Activated CD4-positive, alpha-beta T cell treated with anti-CD3 and anti-CD28 coated beads, Interleukin-2, amount 10 ng/mL, durations not matched to agents 7 days and 5 days (primary cell): ENCODE measurements at places on chromosomes 13 and 19.

DNA sequence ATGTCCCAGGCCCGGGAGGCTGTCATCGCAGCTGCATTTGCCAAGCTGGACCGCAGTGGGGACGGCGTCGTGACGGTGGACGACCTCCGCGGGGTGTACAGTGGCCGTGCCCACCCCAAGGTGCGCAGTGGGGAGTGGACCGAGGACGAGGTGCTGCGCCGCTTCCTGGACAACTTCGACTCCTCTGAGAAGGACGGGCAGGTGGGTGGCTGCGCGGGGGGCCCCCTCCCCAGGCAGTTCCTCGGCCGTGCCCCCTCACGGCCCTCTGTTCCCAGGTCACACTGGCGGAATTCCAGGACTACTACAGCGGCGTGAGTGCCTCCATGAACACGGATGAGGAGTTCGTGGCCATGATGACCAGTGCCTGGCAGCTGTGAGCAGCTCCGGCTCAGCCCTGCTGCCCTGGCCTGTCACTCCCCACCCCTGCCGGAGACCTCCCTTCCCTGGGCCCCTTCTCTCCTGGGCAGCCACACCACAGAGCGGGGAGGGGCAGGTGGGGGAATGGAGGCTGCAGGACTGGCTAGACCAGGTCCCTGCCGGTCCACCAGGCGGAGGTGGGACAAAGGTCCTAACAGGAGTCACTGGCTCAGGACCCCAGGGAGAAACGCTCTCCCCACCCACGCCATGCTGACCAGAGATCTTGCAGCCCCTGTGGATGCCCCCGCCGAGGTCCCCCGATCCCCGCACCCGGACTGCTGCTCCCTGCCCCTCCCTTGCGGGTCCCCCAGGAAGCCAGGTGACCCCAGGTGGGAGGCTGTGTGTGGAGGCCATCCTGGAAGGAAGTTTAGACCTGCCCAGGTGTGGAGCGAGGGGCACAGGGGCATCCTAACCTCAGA is 1.1 kb downstream of the CAPS start:
- peaks cover 12% of the 10 kb centered on the region for H3K36me3 ChIP-seq
- H3K4me1 ChIP-seq: no peaks in the 10 kb centered on the region
- H3K27ac ChIP-seq: no peak overlapping the region
- no peak for DNase-seq

DNA sequence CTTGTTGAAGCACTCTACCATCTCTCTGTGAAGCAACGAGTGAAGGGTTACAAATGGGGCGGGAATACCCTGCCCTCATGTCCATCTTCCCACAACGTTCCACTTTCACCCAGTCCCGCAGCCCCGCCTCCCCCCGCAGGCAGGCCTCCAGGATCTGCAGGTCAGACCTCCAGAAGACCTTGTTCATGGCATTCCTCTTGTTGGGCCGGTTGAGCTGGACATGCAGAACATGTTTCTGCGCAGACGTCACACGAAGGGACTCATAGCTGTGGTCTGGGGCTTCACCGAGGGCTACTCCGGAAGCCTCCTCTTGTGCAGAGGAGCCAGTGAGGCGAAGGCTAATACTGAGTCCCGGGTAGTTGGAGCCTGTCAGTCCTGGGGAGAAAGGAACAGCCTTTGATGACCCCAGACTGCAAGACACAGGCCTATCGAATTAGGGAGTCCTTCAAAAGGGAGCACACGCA is 420 bp downstream of the ECH1 start:
- H3K27ac ChIP-seq: peak overlapping the region; percentile 90
- peak overlapping the region; percentile 89 for H3K4me3 ChIP-seq
- DNase-seq: peak; percentile 26
- H3K36me3 ChIP-seq: peaks cover 42% of the 10 kb centered on the region
- no peaks in the 10 kb centered on the region for H3K27me3 ChIP-seq
- H3K4me1 ChIP-seq: peaks cover 40% of the 10 kb centered on the region

DNA sequence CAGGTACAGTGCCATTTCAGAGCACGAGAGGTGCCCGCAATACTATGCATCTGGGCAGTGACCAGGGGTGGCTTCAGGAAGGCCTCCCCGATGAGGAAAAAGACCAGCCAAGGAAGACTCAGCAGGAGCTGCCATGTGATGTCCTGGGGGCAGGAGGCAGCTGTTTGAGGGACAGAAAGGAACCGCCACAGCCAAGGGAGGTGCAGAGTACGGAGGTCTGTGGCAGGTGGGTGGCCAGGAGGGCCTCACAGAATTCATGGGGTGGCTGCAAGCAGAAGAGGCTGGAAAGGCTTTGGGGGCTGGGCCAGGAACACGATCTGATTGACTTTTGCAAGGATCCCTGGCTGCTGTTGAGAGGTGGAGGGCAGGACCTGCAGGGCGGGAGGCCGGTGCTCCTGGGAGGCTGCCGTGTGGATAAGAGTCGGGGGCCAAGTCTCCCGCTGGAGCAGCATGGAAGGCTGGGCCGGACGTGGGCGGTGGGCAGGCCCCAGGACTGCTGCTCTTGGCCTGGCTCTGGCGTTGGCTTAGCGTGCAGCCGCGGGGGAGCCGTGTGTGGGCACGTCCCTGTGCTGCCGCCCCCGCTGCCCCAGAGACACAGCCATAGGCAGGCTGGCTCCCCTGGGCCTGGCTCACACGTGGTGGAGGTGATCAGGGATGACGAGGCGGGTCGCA is 29.1 kb downstream of the CEBPA start:
- H3K4me3 ChIP-seq: no peak overlapping the region
- no peak for DNase-seq
- H3K27ac ChIP-seq: no peak overlapping the region
- no peaks in the 10 kb centered on the region for H3K36me3 ChIP-seq
- H3K27me3 ChIP-seq: no peaks in the 10 kb centered on the region
- H3K4me1 ChIP-seq: peaks cover 5% of the 10 kb centered on the region

DNA sequence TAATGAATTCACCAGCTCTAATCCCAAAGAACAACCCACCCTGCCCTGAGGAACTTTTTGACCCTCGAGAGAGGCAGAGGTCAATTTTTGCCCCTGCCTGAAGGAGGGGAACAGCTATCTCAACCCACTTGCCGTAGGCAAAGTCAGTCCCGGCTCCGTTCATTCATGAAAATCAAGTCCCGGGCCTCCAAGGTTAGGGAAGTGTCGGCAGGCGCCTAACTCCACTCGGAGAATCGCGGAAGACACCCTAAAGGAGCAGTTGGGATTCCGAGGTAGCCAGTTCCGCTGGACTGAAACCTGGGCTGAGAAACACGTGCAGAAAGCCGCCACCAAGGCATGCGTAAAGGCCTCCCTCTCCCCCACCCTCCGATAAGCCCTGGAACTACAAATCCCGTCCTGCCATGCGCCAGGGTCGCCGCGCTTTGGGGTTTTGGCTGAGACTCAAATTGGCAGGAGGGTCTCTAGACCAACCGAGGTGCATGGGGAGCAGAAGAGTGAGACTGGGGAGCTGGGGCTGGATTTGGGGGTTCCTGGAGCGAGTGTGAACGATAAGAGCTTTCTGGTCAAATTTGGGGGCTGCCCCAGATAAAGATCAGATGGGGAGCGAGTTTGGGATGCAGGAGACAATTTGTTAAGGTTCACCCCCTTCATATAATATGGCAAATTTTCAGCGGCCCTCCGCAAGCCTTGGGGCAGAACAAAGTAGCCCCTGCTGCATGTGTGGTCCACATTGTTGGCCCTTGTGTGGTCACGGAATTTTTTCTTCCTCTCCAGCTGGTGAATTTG is at the start of gene TNPO2:
Gene TNPO2, minus strand, starts transcription at position 292 of the 786 bp plus-strand sequence. CDS start 2,955 bp downstream, outside the sequence.
- H3K4me1 ChIP-seq: peaks cover 32% of the 10 kb centered on the region
- H3K27me3 ChIP-seq: no peaks in the 10 kb centered on the region
- H3K36me3 ChIP-seq: peaks cover 27% of the 10 kb centered on the region
- H3K27ac ChIP-seq: peak within 1 kb of the TSS; percentile 93
- DNase-seq: peak; percentile 81
- peak within 1 kb of the TSS; percentile 86 for H3K4me3 ChIP-seq

- H3K4me3 ChIP-seq: no peak overlapping the region
- no peak for DNase-seq
- no peak overlapping the region for H3K27ac ChIP-seq
- H3K4me1 ChIP-seq: peaks cover 29% of the 10 kb centered on the region
- H3K36me3 ChIP-seq: peaks cover 67% of the 10 kb centered on the region
Measured at GRCh38 chr19:21143854-21144253, 2.0 kb downstream of the ZNF431 start.

DNA sequence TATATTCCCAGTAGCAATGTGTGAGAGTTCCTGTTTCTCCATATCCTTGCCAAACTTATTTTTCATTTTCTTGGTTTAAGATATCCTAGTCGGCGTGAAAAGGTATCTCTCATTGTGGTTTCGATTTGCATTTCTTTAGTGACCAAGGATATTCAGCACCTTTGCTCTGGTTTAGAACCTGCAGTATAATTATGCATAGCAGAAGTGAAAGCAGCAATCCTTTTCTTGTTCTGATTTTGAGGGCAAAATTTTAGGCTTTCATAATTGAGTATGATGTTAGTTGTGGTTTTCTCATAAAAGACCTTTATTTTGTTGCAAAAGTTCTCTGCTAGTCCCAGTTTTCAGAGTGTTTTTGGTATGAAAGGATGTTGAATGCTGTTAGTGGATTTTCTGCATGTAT is 491.0 kb downstream of the FGF9 start:
- no peak overlapping the region for H3K4me3 ChIP-seq
- H3K27me3 ChIP-seq: peaks cover 4% of the 10 kb centered on the region
- H3K4me1 ChIP-seq: peaks cover 16% of the 10 kb centered on the region
- no peak for DNase-seq

DNA sequence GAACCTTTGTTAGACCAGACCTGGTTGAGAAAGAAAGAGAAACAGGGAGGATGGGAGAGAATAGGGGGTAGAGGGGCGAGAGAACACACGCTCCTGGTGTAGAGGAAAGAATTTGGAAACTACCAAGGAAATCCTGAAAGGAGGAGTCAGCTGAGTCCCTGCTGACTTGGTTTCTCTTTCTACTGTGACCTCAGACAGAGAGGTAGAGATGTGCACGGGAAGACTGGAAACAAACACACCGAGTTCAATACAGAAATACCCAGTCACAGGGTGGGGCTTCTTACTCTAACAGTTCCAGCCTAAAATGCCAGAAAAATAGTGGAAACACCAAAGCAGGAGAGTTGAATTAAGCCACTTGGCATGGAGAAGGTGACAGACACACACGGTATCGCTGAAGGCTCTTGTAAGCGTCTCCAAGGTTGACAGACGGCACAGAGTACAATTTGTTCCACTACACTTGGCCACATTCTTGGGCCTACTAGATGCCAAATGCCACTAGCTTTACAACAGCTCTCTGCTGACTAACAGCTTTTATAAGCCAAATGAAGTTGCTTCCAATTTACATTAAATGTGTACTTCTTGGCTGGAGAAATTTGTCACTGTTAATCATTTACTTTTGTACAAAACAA is 28.1 kb downstream of the LATS2 start:
- peaks cover 13% of the 10 kb centered on the region for H3K4me1 ChIP-seq
- no peak for DNase-seq
- H3K36me3 ChIP-seq: no peaks in the 10 kb centered on the region
- H3K27me3 ChIP-seq: no peaks in the 10 kb centered on the region
